Stimulated activated CD4-positive, alpha-beta T cell treated with anti-CD3 and anti-CD28 coated beads, Interleukin-1b, Interleukin-23, amount 100 ng/mL, for 48 hours (primary cell): ENCODE measurements at places on chromosomes 12 and 14.

GRCh38 chr14:35286707-35287106 lies 5.5 kb upstream of the PSMA6 start:
- no peak for DNase-seq

GRCh38 chr12:58814036-58814435 lies 106.3 kb downstream of the LRIG3 start:
- DNase-seq = no peak

GRCh38 chr12:41604830-41605229 lies 416.7 kb downstream of the PDZRN4 start:
- DNase-seq = no peak

DNA sequence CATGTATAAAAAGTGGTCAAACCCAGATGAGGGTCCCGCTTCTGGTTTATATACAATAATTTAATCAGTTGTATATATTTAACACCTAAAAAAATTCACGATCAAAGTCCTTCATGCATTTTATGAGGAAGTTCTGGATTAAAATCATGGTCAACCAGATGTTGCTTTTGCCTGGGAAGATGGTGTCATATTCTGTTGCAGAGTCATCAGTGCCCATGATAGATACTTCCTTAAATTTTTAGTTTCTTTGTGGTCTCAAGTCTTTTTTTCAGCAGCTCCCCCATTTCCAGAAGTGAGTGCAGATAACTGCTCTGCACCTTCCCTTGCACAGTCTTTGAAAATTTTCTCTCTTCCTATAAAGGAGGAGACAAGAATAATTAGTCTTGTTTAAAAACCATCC lies 16.1 kb downstream of the ERP29 start:
- no peak for DNase-seq

GRCh38 chr12:119589097-119589496 lies 4.5 kb upstream of the TMEM233 start:
- DNase-seq = no peak
